ENCODE measurements at places on chromosomes 7 and 10.

DNA sequence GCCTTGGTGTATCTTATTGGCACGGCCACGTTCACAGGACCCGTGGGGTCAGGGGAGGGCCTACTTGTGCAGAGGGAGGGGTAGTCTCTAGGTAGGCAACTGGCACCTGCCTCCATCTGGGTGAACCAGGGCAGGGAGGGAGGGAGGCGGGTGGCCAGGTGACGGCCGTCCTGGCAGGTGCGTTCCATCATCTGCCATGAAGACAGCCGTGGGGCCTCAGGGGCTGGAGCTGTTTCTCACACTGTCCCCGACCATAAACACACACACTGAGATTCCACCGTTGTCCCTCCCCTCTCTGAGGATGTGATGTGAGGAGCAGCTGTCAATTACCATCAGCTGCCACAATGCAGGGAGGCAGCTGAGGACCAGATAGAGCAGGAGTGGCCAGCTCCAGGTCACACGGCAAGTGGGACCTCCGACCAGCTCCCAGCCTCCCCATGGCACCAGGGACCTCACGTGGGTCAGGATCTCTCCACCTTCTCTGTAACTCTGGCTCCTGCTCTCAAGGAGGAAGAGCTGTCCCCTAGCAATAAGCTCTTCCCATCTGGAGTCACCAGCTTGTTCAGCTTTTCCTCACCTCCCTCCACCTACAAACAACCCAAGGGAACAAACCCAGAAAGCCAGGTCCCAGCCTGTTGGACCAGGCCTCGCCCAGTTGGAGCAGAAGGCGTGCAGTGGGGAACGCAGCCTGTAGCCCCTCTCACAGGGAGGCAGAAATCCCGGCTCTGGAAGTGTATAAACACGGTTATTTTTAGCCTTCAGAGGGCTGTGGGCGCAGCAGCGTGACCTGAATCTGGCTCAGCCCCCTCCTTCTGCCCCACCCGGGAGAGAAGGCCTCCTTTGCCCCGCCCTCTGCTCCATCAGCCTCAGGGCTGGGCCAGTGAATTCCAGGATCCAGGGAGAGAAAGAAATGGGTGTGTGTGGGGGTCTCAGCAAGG lies 33.1 kb downstream of the ZMIZ1 start:
- DNase-seq = no peak

- DNase-seq = peak; percentile 50
These were observed 13.5 kb downstream of the IKZF1 start for GRCh38 chr7:50317697-50318669.

- peak; percentile 29 for DNase-seq
These were observed 100.4 kb upstream of the PDGFA start for GRCh38 chr7:620056-620455.

GRCh38 chr7:91313113-91313512 lies 48.9 kb downstream of the FZD1 start:
- DNase-seq = no peak

GRCh38 chr10:113261161-113261560 lies 291.7 kb upstream of the HABP2 start:
- no peak for DNase-seq

DNA sequence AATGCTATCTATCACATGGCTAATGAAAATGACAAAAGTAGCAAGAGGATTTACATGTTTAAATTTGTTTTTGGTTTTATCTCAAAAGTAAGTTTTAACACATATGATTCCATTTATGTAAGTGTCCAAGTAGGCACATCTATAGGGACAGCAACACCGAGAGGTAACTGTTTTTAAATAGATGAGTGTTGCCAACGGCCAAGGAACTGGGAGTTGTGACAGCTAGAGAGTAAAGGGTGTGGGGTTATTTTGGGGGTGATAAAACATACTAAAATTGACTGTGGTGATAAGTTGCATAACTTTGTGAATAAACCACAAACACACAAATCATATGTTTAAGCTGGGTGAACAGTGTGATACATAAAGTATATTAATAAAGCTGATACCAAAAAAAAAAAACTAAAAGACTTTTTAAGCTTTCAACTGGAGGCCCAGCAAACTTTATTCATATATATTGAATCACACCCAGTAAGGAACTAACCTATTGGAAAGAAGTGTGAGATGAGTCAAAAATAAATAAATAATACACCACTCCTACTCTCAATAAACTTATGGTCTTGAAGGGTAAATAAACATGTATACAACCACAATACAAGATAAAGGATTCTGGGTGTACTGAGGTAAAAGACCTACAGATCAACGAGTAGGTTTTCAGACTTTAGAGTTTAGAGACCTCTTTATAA lies 33.0 kb downstream of the LRRC72 start:
- DNase-seq = no peak

GRCh38 chr7:11212816-11213215 lies 239.1 kb downstream of the PHF14 start:
- DNase-seq = no peak

DNA sequence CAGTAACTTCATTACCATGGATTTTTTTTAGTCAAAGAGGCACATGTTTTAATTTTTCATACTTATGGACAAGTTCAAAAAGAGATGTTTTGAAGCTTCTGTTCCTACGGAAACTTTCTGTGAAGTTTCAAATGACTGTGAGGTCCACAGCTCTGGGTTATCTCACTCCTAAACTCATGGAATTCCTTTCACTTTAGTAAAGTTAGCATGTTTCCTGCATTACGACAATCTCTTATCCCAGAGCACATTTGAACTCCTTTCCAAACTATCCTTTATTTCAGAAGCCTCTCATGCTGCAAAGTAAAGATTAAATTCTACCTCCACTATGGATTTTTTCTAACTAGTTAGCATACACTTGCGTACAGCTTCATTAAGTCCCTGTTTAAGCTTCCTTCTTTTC lies 15.3 kb upstream of the ADD3 start:
- DNase-seq = no peak

GRCh38 chr10:124157271-124157681 lies 63.9 kb upstream of the CHST15 start:
- no peak for DNase-seq

GRCh38 chr7:80273327-80273726 lies 138.7 kb downstream of the GNAI1 start:
- DNase-seq = no peak

DNA sequence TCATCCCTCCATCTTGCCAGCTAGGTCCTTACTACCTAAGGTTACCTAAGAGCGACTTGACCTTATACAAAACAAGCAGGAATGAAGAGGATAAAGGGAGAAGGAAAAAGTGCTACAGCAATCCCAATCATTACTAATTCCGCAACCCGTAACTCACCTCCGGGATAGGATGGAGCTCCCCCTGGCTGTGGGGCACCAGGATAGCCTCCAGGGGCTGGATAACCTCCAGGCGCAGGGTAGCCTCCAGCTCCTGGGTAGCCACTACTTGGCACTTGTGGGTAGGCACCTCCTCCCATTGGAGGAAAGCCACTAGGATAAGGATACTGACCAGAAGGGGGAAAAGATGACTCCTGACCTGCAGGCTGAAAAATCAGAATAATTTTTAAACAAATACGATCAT lies 15.8 kb downstream of the ANXA7 start:
- no peak for DNase-seq

- DNase-seq = no peak
These were observed 176.9 kb upstream of the ZWINT start for GRCh38 chr10:56537984-56538383.

GRCh38 chr7:150368884-150369747 lies 494 bp downstream of the REPIN1 start:
- peak; percentile 59 for DNase-seq

DNA sequence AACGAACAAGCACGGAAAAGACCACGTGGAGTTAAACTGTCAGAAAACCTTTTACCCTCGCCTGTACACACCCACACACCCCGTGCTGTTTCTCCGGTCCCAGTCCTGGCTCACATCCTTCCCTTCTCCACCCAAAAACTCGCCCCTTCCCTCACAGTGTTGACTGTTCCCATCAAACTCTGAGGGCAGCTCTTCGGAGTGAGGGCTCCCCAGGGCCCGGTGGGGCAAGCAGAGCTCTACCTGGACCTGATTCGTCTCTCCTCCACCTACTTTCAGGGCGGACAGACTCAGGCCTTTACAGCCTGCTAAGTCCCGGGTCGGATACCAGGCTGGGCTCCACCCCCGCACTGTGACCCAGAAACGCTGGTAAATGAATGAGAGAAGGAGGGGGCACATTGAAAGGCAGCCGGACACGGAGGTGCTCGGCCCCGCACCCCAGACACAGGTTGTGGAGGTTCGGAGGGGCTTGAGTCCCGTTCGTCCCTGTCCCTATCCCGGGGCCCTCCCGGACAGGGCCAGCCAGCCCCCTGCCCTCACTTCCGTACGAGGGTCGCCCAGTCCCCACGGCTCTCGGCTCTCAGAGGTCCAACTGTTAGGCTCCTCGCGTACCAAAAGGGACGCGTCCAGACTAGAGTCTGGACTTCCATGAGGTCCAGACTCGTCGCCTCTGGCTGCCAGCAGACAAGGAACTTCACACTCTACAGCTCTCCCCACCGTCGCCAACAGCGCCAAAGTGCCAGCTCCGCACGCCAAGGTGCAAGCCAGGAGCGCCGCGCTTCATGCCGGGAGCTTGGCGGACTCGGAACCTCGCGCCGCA lies 31.7 kb upstream of the ASL start:
- peak; percentile 49 for DNase-seq

GRCh38 chr7:108468246-108468645 lies 12.0 kb upstream of the NRCAM start:
- DNase-seq = no peak

DNA sequence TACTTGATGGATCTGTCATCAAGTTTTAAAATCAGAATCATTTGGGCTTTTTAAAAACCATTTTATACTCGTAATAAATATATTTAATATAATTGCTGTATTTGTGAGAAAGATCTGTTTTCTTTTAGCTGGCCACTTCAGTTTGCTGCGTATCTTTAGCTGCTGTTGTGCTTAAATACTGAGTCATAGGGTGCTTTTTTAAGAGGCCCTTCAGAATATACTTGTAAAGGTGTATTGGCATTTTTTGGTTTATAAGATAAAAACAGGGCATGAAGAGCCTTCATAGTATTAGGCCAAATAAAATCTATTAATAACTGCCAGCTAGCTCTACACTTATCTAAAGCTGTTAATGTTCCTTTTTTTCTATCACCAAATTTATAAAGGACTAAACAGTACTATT lies 43.8 kb downstream of the STK17A start:
- no peak for DNase-seq

DNA sequence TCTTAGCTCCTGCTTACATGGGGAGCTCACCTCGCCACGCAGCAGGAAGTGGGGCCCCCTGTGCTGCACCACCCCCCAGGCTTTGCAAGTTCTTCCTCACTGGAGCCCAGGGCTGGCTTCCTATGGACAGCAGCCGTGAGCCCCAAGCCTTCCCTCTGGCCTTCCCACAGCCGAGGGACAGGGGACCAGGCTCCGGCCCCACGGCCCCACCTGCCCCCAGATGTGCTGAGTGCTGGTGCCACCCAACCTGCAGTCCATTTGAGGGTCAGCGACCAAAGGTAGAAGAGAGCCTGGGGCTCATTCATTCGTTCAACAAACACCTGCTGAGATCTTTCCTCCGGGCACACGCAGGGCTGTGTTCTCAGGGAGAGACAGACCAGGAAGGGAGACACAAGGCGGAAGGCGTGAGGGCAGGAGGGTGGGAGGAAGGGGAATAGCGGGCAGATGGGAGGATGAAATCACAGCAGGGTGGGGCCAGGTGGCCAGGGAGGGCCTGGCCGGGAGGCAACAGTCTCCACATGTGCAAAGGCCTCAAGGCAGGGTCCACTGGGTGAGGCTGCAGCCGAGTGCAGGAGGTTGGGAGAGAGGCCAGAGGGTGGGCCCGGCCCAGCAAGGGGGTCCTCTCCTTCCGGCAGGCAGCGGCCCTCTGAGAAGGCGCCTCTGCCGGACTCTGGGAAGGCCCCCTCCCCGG lies 100.1 kb downstream of the FOXL3 start:
- peak; percentile 4 for DNase-seq

DNA sequence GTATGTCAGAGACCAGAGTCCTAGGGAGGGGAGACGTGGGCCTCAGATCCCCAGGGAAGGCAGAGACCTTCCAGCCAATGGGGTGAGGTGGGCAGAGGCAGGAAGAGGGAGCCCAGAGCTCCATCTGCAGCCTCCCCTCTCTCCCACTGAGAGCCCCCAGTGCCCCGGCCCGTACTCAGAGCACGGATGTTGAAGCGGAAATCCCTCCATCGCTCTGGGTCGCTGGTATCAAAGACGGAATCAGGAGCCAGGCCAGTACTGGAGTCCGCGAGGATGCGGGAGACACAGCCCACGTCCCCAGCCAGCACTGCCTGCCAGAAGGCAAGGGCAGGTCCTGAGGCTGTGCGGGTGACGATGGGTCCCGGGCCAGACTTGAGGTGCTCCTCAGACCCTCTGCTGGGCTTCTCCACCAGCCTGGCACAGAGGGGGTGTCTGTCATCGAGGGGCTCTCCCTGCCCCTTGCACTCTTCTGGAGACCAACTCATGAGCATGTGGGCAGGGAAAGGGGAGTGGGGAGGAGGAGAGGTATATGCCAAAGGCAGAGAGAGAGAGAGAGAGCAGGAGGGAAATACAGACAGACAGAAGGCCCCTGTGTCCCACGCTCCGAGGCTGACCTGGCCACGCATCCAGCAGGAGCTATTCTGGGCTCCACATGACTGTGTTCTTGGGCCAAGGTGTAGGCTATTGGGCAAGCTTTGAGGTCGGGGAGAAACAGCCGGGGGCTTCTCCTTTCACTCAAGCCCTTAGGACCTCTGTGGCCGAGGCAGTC lies at the start of gene ASB10:
Gene ASB10, minus strand, starts transcription at position 611 of the 769 bp plus-strand sequence. Its CDS starts 120 bp downstream, at position 491.
- no peak for DNase-seq

DNA sequence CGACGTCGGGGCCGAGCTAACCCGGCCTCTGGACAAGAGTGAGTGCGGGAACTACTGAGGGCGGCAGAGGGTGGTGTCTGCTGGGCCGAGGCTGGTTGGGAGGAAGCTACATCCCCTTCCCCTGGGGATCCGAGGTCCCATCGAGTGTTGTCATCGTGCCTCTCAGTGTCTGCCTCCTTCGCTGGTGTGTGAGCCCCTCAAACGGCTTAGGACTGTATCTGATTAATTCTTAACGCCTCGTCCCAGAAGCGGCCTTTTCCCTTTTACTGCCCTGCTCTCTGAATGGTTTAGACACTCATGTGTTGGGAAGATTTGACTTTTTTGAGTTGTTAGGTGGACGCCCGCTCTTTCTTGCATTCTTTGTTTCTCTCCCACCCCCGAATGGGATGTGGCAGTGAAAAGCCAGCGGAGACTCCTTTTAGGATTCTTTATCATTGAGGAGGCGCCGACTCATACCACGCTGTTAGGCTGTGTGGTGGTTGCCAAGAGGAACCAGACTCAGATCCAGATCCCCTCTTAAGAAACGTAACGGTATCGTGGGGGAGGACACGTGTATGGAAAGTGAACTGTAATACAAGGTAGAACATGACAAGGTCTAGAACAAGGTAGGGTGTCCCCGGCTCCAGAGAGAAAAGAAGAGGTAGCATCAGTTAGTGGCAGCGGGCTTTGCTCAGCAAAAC lies 631 bp downstream of the SUPV3L1 start:
- peak; percentile 57 for DNase-seq

GRCh38 chr7:150820148-150820547 lies 19.6 kb downstream of the TMEM176A start:
- no peak for DNase-seq

GRCh38 chr7:135320268-135320667 lies 86.6 kb downstream of the STRA8 start:
- no peak for DNase-seq
